NCI-H1930 (cell line): ENCODE measurements at places on chromosomes 6 and 20.

DNA sequence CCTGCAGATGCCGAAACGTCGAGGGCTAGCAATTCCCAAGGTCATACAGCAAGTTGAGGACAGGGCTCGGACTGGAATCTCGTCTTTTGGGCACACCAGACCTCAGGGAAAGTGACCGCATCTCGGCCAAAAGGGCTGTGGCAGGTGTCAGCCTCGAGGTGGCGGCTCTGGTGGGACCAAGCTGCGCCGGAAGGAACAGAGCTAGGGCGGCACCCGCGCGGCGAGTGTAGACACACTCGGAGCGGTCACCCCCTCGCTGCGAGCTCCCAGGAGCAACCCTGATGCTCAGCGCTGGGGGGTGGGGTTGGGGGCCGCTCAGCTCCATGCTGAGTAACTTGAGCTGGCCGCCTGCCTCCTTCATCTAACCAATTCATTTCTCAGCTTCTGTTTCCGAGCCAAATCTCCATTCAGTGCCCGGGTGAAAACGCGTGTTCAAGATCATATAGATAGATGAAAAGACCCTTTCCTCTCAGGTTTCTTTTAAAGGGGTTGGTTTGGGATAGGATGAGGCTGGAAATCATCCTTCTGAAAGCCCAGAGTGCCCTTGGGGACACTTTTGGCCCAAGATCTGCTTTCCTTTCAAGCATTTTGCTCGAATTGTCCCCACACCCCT lies 2.2 kb upstream of the TUBB2B start:
- DNase-seq: peak; percentile 65

- no peak for DNase-seq
These were observed 734 bp downstream of the TPBG start for GRCh38 chr6:82364087-82365015.

DNA sequence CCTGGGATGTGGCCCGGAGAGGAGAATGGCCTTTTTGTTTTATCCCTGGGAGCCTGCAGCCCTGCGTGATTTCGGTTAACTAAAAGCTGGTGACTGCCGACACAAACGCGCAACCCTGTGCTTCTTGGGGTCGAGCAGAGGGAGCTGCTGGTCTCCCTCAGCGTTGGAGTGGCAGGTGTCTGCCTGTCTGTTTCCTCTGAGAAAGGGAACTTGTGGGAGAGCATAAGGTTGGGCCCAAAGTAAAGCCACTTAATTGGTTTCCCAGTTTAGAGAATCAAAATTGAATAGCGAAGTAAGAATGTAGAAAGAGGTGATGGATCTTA lies 500 bp downstream of the LTV1 start:
- no peak for DNase-seq

DNA sequence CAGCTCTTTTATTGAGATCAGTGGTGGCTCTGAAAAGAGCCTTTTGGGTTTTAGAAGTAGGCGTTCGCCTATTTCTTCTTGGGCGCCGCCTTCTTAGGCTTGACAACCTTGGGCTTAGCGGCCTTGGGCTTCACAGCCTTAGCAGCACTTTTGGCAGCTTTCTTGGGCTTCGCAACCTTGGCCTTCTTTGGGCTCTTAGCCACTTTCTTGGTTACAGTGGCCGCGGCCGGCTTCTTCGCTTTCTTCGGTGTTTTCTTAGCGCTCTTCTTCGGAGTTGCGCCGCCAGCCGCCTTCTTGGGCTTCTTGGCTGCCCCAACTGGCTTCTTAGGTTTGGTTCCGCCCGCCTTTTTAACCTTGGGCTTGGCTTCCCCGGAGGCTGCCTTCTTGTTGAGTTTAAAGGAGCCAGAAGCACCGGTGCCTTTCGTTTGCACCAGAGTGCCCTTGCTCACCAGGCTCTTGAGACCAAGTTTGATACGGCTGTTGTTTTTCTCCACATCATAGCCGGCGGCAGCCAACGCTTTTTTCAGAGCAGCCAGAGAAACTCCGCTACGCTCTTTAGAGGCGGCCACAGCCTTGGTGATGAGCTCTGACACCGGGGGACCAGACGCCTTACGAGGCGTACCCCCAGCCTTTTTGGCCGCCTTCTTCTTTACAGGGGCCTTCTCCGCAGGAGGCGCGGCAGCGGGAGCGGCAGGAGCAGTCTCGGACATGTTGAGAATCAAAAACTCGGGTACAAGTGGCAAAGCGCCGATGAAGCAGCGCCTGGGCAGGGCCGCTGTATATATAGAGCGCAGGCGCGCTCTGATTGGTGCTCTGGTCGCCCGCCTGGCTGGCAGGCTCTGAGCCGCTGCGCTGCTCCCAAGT lies 31.3 kb upstream of the HFE start:
- DNase-seq: peak; percentile 79

GRCh38 chr6:111980971-111981840 lies 72.7 kb upstream of the CCN6 start:
- DNase-seq: no peak

GRCh38 chr6:75158176-75158575 lies 47.7 kb downstream of the COL12A1 start:
- DNase-seq: no peak

DNA sequence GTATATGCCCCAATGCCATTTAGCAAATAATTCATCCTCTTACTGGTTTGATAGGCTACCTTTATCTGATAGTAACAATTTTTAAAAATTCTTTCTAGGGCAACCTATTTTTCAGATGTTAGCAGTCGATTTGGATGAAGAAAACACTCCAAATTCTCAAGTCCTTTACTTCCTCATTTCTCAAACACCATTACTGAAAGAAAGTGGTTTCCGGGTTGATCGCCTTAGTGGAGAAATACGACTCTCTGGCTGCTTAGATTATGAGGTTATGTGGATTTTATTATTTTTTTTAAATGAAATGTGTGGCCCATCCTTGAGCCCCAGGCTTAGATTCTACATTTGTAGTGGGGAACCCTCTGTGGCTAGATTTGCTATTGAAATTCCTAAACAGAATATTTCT lies 26.3 kb downstream of the CDH26 start:
- DNase-seq: no peak

DNA sequence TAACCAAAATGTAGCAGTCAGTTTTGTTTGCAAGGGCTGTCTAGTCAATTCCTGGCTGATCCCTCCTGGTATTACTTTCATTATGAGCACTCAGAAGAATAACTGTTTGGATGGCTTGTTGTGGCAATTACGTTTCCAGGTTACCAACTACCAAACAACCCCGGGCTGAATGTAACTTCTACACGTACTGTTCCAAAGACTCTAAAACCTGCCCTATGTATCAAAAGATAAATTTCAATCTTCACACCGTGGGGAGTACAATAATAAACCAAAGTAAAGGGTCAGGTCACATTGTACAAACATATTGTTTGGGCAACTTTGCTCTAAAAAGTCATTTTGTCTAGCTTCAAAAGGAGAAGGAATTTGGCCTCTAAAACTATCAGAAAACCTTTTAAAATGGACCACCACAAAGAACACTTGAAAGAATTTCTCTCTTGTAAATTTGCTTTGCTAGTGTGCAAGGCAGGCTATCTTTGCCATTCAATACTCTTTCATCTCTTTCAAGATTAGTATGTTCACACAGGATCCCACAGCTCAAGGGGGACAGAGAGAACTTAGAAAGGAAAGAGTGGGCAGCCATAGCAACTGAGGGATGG lies 27.6 kb downstream of the DCDC2 start:
- no peak for DNase-seq

- DNase-seq: no peak
These were observed 121.3 kb upstream of the PTPRK start for GRCh38 chr6:128641703-128642102.

DNA sequence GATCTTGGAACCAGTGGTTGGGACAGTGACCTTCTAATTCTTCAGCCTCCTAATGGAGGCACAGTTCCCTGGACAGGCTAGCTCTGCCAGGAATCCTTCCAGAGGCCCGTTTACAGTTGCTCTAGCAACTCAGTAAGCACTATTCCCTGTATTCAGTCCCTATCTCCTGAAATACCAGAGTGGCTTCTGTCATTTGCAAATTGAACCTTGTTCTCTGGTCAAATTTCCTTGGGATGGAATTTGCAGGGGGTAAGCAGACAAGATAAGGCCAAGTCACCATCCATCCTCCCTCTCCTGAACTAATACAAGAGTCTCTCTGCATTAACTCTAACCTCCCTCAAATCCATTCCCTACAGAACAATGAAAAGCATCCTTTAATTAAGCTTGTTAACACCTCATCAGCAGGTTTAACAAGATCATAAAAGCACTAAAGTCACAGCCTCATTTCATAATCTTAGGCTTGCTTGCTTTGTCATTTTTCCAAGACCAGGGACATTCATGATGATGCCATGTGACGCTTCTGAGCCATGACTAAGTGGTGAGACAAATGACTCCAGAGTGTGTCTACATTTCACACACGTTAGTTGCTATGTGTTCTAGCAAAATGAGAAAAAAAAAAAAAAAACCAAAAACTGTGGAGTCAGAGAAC lies 37.1 kb downstream of the SLC22A23 start:
- DNase-seq: no peak

DNA sequence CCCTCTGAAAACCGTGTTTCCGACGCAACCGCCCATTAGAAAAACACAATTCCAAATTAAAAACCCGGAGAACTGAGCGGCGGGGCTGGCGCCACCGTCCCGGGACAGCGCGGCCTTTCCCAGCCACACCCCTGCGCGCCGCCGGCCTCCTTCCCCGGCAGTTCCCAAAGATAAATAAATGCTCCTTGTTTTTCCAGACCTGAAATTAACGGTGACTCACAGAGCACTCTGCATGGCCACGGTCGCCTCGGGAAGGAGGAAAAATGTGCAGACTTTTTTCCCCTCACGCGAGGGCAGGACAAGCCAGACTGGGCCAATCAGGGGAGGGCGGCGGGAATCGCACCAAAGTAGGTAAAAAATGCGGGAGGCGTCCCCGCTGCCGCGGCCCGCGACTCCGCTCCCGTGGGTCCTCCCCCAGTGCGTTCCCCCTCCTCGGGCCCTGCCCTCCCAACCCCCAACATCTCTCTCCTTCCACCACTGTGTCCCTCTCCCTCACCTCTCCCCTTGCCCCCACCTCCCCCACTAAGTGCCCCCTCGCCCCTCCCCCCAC lies 828 bp upstream of the DSTN start:
- peak; percentile 41 for DNase-seq

- DNase-seq: no peak
These were observed 118.6 kb upstream of the BCLAF1 start for GRCh38 chr6:136408204-136408603.

DNA sequence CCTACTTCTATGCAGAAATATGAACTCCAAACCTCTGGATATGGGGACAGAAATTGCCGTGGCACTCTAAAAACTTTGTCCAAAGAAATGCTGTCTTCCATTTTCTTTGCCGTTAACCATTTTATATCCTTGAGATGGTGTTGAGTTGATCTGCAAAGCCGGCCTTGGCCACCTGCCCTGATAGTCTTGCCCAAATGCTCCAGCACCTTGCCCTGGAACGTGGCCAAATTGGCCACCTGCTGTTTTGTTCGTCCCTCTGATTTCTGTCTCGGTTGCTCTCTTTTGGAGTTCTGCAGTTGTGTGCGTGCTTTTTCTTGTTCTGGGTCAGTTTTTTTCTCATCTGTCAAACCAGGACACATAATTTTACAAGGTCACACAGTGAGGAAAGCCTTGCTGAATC lies 239.7 kb upstream of the GMDS start:
- DNase-seq: no peak

DNA sequence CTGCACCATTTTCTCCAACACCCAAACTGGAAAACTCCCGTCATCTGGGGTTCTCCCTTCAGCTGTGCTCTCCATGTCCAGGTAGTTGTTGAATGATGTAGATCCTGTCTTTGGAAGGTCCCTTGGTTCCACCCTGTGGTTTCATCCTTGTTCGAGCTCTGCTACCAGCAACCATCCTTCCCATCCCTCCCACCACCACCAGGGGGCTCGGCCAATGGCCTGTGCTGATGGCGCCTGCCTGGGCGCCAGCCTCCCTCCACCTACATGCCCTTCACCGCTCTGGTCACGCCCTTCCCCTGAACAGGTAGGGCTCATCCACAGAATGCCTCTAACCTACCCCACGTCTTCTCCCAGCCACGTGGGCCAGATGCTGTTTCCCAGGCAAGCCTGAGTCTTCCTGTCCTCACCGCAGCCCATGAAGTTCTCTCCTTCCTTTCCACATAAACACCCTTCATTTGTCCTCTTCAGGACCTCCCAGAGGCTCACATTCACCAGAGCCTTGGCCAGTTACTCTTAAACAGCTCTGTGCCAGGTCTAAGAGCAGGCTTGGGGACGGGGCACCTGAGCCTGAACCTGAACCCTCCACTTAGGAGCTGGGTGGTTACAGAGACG lies 75.1 kb upstream of the DUSP22 start:
- no peak for DNase-seq

- DNase-seq: no peak
These were observed 101.3 kb upstream of the ESR1 start for GRCh38 chr6:151705993-151706733.

DNA sequence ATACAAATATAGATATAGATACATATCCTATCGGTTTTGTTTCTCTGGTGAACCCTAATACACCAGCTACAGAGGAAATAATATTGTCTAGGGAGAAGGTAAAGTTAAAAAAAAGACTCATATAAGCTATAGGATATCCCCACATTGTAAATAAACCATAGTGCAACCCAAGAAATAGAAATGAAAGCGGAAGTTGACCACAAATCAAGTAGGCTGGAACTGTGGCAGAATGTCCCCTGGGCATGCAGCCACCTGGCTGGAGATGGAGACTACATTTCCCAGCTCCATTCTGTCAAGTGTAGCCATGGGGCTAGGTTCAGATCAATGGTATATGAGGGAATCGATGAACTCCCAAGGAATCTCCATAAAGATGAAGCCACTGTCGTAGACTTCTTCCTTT lies 70.1 kb upstream of the RPS6KA2 start:
- DNase-seq: no peak

- no peak for DNase-seq
These were observed 384.1 kb upstream of the SLC35B3 start for GRCh38 chr6:8819446-8819845.

DNA sequence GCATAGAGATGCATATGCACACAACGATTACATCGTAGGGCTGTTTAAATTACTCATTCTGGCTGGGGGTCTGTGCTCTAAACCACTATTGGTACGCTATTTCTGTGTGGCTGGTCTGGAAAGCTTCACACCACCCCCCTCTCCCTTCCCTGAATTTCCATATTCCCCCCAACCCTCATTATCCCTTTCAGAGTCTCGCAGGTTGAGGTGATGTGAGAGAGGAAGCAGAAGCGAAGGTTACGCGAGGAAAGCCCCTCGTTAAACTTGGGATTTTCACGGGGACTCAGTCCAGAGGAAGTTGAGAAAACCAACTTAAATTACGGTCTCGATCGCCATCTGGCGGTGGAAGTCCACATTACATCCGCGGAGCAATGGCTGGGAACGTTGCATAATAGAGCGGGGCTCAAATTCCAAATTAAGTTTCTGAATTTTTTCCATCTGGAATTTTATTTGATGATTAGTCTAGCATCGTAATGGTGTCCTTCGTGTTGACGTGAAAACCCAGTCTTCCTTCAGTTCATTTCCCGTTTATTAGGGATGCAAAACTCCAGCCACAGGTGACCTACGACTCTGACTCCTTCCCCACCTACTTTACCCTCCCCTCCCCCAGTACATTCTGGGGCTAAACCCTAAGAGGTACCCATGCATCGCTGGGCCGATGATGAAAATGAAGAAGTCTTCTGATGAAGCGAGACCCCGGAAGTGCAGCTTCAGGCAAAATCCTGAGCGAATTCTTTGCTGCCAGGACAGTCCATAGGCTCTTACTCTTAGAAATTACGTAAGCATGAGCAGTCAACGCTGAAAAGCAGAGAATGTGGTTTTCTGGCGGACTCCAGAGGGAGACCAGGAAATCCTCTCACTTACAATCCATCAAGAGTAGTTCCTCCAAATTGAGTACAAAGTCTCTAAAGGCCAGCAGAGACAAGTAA lies 19.7 kb downstream of the HLA-DOB start:
- DNase-seq: peak; percentile 58

- no peak for DNase-seq
These were observed 249.3 kb downstream of the SMOC2 start for GRCh38 chr6:168690271-168690670.

- DNase-seq: no peak
These were observed 131.9 kb downstream of the SLC24A3 start for GRCh38 chr20:19344341-19344740.
